Activated CD4-positive, CD25-positive, alpha-beta regulatory T cell treated with anti-CD3 and anti-CD28 coated beads, Interleukin-2, amount 50 U/mL, for 16 hours (primary cell): ENCODE measurements at places on chromosomes 1 and 21.

GRCh38 chr1:227449051-227449450 lies 114.3 kb upstream of the ZNF678 start:
- DNase-seq, result no peak

GRCh38 chr1:187909382-187909781 lies 1080.6 kb downstream of the PLA2G4A start:
- DNase-seq, result no peak

DNA sequence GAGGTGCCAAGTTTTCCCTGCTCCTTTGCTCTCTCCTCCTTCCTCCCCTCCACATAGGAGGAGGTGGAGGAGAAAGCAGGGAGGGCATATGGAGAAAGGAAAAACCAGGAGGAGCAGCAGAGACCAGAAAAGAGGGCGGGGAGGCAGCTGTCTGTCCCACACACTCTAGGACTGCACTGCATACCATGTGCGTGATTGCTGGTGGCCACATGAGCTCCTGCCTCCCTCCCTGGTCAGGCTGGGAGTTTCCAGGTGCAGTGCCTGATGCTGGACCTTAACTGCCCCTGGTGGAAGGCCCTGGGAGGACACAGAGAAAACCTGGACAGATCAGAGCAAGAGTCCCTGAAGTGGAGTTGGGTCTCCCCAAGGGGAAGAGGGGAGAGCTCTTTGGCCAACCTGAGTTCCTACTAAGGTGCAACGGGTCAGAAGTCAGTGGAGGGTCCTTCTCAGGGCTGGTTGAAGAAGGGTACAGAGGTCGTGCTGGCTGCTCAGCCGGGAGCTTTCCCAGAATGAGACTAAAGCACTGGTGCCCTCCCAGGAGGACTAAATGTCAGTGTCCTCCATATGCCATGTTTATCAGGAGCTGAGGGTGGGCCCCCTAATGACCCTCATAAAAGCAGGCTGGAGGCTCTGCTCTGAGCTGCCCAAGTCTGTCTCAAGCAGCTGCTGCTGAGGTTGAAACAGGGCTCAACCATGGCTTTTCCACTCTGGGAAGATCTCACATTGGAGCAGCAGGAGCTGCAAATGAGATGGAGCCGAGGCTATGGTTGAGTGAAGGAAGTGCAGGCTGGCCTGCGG lies 3.5 kb upstream of the LGR6 start:
- no peak for DNase-seq

DNA sequence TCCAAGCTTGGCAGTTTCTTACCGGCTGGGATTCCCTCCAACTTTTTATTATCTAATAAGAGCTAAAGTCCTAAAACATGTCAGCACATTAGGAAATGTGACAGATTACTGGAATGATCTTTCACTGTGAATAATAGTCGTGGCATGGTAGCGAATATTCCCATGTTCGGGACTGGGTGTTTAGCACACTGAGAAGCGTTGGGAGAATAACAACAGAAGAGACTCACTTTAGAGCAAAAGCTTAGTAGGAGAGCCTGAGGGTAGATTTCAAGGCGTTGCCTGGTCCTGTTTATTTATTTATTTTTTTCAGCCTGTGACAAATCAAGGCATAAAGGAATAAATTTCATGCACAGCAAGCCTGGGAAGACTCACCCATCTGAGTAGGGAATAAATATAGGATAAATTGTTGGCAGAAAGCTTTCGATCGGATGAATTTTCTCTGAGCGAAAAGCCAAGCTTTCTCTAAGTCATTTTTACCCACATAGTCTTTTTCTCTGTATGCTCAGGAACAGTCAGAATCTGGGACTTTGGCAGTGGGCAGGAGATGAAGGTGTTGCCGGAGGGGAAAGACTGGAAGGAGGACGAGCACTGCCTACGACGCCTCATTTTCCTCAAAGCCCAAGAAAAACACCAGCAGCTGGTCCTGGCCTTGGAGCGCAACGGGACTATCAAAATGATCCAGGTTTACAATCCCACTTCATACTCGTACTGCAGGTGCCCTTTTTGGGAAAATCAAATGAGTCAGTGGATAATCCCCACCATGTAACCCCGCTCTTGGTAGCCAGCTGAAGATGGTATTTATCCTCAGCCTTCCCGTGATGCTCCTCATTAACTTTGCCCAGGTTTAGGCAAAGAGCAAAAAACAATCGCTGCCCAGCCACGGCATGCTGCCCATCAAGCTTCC lies 97.2 kb downstream of the WDR64 start:
- DNase-seq, result no peak

DNA sequence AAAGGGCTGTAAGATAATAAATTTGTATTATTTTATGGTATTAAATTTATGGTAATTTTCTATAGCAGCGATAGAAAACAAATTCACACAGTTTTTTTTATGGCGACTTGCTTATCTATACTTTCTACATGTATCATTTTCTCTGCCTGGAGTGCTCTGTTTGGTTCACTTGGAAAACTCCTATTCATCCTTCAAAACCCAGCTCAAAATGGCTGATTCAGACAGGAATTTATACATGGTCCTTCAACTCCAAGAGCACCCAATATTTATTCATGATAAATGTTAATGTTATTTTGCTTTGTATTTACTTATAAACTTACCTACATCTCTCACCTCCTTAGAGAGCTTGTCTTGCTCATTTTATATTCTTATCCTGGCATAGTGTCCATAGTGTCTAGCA lies 55.6 kb upstream of the SSX2IP start:
- no peak for DNase-seq

GRCh38 chr1:194161591-194161990 lies 975.2 kb upstream of the B3GALT2 start:
- no peak for DNase-seq

DNA sequence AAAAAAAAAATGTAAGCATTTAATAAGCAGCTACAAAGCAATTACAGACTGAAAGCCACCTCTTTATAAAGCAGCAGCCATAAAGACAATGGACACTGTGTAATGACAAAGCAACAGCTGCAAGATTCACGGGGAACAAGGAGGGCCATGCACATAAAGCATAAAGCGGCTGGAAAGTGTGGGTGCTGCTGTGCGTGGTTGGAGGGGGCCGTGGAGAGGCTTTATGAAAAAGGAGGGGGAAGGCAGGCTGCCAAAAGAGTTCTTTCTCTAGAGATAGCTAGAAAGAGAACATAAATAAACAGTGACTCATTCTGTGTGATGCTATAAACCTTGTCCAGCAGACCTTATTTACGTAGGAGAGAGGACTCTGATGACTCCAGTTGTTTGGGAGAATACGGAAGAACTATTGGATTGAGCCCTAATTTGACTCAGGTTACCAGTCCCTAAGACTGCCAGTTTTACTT lies 49.3 kb downstream of the ADAMTS1 start:
- DNase-seq, result no peak

- no peak for DNase-seq
These were observed 7.7 kb upstream of the PPM1J start for GRCh38 chr1:112722601-112723510.

DNA sequence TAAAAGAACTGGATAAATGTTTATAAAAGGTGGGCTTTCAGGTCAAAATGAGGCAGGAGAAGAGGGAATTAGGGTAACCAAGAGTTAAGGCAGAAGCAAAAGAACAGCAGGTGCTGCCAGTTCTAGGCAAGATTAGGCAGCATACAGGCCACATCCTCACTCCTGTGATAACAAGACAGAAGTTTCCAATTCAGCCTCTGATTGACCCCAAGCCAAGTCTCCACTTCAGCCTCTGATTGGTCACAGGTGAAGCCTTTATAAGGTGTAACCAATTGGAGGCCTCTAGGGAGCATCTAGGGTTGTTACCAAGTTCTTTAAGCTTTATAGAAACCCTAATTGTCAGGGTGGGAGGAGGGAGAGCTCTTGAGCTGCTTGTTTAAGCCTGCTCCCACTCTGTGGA lies 160.8 kb downstream of the MATN1 start:
- no peak for DNase-seq

- DNase-seq, result no peak
These were observed 54.5 kb downstream of the ARHGEF10L start for GRCh38 chr1:17594026-17594425.

GRCh38 chr1:229001467-229002011 lies 266.3 kb downstream of the RHOU start:
- no peak for DNase-seq

- DNase-seq, result no peak
These were observed 43.1 kb downstream of the GPR161 start for GRCh38 chr1:168093616-168094015.

GRCh38 chr1:229940684-229941083 lies 126.4 kb upstream of the GALNT2 start:
- no peak for DNase-seq

DNA sequence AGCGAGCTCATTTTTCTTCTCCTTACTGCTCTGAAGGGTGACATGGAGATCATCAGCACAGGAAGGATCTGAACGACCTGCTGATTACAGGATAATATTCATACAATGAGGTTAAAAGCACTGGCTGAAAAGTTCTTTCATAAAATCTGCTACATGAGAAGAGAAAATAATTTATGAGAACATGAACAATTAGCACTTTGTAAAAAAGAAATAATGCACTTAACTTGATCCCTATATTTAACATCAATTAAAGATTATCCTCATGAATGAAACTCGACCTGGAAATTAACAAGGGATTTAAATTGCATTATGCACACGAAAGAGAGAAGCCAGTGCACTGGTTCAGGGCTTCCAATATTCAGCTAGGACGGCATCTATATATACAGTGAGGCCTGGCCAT lies 46.6 kb downstream of the RRAGC start:
- DNase-seq, result no peak

GRCh38 chr1:18540136-18540765 lies 59.5 kb downstream of the KLHDC7A start:
- no peak for DNase-seq

DNA sequence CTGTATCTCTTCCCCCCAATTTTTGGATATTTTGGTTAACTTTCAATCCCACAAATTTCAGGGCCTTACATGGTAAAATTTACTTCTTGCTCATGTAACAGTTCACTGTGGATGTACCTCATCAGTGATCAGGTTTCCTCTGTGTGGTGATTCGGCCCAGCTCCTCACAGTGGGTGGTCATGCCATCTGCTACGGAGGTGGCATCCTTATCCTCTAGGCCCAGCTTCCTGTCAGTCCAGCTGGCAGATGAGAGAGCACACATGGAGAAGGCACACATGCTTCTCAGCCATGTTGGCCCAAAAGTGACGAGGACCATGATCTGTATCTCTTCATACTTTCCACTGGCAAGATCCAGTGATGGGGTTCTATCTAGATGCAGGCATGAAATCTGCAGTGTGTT lies 27.2 kb downstream of the PCBP3 start:
- no peak for DNase-seq

GRCh38 chr1:218930472-218931241 lies 243.0 kb upstream of the LYPLAL1 start:
- DNase-seq, result no peak

- DNase-seq, result no peak
These were observed 58.5 kb upstream of the S1PR1 start for GRCh38 chr1:101178341-101178687.

DNA sequence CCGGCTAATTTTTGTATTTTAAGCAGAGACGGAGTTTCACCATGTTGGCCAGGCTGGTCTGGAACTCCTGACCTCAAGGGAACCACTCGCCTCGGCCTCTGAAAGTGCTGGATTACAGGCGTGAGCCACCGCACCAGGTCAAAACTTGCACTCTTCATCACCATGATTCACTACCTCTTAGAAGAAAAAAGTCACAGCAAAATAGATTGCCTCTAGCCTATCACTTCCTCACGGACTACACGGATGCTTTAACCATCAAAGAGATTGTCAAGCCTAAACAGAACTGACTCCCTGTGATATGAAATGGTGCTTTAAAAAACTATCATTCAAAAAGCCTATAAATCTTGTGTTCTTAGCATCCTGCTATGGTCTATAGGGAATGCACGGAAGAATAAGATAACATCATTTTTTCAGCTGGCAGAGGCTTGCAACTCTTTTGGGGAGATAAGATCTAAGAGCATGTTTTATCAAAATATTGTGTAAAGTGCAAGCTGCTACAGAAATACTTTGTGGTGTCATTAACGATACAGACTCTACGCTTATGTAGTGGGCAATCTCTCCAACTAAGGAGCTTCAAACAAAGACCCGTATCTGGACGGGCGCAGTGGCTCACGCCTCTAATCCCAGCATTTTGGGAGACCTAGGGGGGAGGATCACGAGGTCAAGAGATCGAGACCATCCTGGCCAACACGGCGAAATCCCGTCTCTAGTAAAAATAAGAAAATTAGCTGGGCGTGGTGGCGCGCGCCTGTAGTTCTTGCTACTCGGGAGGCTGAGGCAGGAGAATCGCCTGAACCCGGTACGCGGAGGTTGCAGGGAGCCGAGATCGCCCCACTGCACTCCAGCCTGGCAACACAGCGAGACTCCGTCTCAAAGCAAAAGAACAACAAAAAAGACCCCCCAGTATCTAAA lies 966 bp downstream of the TFB2M start:
- DNase-seq, result no peak
